ENCODE measurements at places on chromosomes 3 and 15.

DNA sequence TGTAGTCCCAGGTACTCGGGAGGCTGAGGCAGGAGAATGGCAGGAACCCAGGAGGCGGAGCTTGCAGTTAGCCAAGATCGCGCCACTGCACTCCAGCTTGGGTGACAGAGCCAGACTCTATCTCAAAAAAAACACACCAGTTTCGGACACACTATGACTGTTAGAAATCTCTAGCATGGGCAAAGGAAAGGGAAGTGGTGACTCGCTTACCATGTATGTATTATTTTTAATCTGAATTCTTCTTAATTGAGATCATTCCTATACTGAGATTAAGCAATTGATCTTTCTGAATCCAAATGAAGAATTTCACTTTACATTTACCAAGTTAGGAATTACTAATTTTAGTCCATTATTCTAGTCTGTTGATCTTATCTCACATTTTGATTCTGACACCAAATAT, 459.2 kb upstream of the ALCAM start:
- DNase-seq: no peak

GRCh38 chr3:84292128-84292527, 666.7 kb upstream of the CADM2 start:
- DNase-seq: no peak

DNA sequence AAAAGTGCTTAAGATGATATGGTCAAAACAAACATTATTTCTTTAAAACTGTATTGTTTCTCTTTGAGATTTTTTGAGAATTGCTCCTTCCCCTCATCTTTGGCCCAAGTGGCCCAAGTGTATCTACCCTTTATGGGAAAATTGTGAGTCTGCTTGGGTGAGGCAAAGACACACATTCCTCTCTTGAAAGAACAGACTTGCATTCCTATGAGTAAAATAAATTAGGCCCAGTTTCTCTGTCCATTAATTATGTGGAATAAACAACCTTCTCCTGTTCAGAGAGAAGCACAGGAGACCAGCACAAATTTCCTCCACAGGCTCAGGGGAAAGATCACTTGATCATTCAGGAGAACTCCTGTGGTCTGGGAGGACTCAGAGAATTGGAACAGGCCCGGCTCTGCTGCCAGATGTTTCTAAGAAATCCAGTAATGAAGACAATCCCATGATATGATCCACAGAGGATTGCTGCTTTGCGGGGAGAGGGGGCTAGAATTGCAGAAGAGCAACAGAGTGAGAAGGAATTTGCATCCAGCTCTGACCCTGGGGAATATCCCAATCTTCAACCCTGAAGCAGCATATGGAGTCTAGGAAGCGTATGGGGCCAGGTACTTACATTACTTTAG, 53.8 kb upstream of the BOC start:
- DNase-seq: no peak

GRCh38 chr3:38125305-38126120, 11.4 kb downstream of the ACAA1 start:
- DNase-seq: no peak

DNA sequence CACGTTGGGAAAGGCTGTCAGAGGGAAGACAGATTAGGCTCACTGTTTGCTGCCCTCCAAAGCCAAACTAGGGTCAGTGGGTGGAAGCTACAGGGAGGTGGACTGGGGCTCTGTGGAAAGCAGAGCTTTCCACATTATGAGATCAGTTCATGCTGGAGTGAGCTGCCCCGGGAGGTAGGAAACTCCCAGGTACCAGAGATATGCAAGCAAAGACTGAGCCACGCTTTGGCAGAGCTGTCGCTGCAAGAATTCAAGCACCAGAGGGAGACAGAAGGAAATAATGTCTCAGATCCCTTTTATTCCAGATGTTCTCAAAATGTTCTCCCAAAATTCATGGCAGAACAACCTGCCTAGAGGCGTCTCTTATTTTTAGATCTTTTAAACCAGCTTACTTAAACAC, 286.6 kb downstream of the WDR72 start:
- DNase-seq: no peak

- DNase-seq: no peak
These were observed 372.8 kb upstream of the TBL1XR1 start for GRCh38 chr3:177569875-177570657.

DNA sequence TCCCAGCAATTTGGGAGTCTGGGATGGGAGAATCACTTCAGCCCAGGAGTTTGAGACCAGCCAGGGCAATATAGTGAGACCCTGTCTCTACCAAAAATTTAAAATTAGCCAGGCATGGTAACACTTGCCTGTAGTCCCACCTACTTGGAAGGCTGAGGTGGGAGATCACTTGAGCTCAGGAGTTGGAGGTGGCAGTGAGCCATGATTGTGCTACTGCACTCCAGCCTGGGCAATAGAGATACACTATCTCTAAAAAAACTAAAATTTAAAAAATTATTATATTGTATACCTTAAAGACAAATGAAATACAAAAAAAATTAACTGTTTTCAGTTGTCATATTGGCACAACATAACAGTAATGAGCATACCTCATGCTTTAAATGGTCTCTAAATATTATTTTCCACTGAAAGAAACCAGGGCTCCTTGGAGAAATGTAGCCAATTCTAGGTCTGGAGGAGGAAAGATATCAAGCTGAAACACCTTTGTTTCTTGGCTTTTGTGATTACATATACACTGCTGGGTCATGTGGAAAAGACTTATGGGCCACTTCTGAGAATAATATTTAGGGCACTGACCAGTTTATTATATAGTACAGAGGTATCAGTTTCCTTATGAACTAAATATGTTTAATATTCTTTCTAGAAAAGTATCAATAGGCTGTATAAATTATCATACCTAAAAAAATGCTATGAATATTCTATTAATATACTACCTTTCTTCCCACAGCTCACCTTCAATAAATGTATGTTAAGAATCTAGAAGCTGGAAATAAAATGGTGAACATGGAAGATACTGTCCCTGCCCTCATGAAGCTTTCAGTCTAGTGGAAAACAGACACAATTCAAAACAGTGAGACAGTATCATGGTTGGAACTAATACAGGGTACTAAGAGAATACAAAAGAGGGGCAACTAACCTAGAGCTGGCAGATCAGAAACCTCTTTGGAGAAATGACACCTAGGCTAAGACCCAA, 119.5 kb downstream of the TMCC1 start:
- DNase-seq: no peak

DNA sequence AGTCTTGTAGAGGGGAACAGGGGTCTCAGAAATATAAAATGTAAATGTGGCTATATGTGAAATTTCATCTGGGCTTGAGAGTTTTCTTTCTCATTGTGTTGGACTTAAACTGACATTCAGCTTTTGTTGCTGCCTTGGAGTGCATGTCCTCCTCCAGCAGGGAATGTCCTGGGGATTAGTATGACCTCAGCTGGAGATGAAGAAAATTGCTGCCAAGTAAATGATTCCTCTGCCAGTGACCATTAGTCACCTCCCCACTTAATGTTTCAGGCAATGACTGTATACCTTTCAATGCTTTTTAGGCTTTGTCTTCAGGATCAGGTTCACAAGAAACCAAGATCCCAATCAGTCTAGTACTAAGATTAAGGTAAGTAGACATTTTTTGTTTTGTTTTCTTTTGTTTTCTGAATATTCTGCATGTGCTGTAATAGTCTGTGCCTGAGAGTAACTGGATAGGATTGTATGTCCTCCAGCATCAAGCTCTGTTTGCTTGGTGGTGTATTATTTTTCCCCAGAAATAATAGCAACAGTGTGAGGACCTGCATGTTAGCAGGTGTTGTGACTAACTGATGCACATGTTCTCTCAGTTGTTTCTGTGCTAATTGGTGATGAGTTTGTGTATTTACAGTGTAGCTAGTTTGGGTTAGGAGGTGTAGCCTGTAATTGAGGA, 18.1 kb upstream of the SLC22A13 start:
- no peak for DNase-seq

DNA sequence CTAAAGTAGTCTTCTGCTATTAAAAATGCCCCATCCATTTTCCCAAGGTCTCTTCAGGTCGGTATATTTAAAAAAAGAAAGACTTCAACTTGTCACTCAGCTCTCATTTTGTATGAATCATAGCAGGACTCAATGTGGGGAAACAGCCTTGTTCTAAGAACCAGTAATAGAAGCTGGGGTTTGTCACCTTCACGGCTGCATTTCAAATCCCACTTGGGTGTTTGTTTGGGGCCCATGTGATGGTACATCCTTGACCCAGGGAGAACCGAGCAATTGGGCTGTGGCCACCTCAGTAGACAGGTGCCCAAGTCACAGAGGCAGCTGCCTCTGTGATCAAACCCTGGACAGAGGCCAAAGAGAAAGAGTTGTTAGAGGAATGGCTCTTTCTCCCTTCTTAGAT, 70.3 kb upstream of the ARL8B start:
- no peak for DNase-seq

GRCh38 chr3:108090049-108090700, 656 bp downstream of the CD47 start:
- no peak for DNase-seq

DNA sequence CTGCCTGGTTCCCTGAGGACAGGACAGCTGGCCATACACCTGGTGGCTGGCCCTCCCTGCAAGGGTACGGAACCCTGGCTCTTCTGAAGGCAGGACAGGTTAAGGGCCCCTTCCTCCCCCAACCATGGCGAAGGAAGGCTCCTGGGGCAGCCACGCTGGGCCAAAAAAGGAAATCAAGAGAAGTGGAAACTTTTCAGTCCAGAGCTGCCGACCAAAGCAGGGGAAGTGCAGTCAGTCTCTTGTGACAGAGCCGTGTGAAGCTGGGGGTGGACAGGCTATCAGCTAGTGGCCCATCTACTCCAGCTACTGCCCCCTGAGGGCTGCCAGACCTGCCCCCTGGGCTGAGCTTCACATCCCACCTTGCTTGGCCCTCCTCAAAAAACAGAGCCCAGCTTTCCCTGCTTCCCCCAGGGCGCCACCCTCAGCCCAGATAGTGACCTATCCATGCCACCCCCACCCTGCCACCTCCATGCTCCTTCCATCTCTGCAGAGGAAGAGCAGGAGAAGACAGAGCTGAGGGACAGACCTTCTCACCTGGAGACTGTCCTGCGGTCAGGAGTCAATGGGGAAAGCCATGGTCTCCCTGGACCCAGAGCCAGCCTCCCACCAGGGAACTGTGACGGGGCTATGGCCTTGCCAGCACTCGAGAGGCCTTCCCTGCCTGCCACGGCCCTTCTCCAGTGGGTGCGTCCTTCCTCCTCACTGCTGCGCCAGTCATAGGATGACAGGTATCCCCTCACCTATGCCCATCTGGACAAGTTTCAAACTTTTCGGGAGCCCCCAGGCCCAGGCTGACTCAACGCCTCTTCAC, 4.6 kb downstream of the SEMA7A start:
- DNase-seq: no peak

DNA sequence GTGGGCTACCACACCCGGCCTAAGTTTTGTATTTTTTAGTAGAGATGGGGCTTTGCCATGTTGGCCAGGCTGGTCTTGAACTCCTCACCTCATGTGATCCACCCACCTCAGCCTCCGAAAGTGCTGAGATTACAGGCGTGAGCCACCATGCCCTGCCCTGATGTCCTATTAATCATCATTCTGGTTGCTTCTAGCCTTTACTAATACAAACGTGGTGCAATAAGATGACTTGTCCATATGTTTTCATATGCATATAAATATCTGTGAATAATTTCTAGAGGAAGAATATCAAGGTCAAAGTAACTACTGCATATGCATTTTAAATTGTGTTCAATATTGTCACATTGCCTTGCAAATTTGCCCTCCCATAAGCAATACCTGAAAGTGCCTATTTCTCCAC, 25.5 kb upstream of the PDHB start:
- DNase-seq: no peak

DNA sequence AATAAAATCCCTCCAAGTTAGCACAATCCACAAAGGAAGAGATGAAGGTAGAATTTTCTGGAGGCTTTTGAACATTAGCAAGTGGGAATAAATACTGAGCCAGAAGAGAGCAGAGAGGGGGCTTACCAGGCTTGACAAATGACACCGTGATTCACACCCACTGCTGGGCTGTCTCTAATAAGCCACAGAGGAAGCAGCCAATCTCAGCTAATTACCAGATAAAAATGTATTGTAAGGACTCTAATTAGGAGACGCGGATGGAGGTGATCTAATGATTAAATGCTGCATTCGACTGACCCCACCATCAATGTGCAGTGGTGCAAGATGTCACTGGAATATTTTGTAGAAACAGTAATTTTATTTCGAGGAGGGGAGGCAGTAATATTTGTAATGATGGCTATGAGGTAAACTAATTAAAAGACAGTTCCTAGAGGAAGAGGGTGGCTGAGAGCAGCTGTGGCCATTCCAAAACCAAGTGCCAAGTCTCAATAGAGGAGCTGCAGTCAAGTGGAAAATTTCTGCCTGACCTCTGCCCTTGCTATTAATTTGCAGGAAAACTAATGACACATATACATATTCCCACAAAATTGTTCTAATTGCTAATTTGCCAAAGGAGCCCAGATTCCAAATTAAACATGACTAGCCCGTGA, 602.2 kb downstream of the FOXP1 start:
- DNase-seq: no peak

- DNase-seq: no peak
These were observed 36.3 kb downstream of the TMEM212 start for GRCh38 chr3:171879472-171879871.

DNA sequence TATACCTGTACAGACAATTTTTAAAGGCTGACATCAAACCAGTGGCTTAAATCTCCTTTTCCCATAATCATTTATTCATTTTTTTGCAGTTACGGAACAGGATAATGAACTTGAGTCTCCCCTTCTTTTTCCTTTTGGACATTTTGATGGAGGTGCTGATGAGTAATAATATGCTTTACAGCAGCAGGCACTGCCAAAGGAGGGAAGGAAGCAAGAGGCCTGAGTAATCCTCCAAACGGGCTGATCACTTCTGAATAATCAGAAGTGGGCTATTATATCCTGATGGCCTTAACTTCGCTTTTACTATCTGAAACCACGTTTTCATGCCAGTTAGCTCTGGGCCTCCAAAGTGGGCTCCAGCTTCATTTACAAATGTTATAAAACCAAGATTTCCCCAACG, 527.2 kb downstream of the FOXP1 start:
- no peak for DNase-seq

DNA sequence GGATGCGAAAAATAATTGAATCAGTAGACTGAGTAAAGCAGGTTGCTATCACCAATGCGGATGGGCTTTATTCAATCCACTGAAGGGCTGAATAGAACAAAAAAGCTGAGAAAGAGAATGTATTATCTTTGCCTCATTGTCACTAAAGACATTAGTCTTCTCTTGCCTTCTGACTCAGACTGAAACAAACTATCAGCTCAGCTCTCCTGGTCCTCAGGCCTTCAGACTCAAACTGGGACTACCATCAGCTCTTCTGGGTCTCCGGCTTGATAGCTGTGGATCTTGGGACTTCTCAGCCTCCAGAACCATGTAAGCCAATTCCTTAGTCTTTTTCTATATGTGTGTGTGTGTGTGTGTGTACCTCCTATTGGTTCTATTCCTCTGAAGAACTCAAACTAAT, 12.6 kb downstream of the IFT57 start:
- DNase-seq: no peak

- DNase-seq: no peak
These were observed 37.8 kb downstream of the SPG21 start for GRCh38 chr15:64951777-64952418.

DNA sequence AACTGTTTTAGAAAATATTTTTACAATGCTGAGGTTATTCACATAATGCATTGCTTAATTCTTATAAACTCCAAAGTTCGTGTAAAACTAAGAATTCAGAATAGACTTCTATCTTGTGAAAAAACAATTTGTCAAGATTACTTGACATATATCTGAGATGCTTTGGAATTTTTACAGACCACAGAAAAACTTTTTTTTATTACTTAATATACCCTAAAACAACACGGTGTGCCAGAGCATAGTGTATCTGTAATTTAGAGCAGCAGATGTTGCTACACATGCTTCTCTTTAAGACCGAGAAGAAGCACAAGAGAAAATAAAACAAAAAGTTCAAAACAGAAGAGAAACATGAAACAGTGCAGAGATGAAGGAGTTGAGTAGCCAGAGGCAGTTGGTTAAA, 26.4 kb downstream of the ASB7 start:
- DNase-seq: no peak

Data from NCI-H1092 (cell line).